ENCODE measurements at places on chromosomes 12 and 14.

DNA sequence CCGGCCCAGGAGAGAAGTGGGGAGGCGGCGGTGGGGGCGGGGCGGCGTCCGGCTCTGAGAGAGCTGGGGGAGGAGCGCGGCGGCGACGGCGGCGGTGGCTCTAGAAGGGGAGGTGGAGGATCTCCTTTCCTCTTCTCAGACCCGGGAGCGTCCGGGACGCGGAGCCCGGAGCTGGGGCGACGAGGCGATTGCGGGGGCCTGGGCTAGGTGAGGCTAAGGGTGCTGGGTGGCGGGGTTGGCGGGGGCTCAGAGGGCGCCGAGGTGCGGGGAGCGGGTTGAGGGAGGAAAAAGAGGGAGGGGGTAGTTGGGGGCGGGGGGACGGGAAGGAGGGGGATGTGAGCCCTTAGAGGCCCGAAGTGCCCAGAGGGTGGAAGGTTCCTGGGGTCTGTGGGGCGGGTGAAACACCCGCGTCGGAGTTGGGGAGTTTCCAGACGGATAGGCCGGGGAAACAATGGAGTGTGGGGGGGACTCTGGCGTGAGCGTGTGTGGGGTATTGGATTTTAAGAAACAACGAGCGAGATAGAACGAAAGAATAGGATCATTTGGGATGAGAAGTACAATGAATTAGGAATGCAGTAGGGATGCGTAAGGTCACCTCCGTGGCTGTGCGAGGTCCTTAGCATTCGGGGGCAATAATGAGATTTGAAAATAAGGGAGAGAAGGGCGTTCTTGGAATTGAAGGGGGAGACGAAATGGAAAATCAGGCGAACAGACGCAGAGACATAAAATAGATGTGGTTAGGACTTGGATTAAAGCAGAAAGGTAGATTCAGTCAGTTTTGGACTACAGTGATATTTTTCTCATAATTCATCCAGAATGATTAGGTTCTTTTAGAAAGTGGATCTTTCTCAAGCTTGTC, at the start of gene SPATS2:
Gene SPATS2 (plus strand): TSS at position 82 of the 859 bp plus-strand sequence. CDS start 93,551 bp downstream, outside the sequence.
- no peak for DNase-seq
- peaks cover 15% of the 10 kb centered on the region for H3K36me3 ChIP-seq
- peak within 1 kb of the TSS; percentile 88 for H3K27ac ChIP-seq
- no peaks in the 10 kb centered on the region for H3K27me3 ChIP-seq
- peaks cover 37% of the 10 kb centered on the region for H3K4me1 ChIP-seq

- H3K4me1 ChIP-seq: 0 out of 2 replicates have a peak, but pooled peaks cover 4% of the 10 kb centered on the region
- H3K4me3 ChIP-seq: no peak overlapping the region
- no peaks in the 10 kb centered on the region for H3K27me3 ChIP-seq
- no peak for DNase-seq
Measured at GRCh38 chr14:96309133-96309895, 53.3 kb downstream of the BDKRB1 start.

DNA sequence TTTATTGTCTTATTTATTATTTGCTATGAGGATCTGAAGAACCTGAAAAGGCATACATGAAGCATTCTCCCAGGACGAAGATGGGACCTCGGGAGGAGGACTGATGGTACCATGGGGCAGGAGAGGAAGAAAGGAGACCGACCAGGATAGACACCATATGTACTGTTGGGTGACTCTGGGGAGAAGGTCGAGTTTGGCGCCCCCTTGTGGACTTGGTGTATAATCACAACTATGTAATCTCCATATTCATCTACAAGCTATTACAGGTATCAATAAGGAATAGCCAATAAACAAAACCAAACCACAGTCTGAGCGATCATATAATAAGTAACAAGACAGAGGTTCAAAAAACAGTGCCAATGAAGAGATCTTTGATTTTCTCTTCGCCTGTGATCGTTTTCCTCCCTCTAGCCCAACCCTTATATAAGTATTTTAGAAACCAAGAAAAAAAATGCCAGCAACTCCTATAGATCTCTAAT, 139.1 kb downstream of the SPTSSA start:
- peak; percentile 90 for DNase-seq
- no peak overlapping the region for H3K27ac ChIP-seq
- no peaks in the 10 kb centered on the region for H3K36me3 ChIP-seq
- H3K27me3 ChIP-seq: no peaks in the 10 kb centered on the region

DNA sequence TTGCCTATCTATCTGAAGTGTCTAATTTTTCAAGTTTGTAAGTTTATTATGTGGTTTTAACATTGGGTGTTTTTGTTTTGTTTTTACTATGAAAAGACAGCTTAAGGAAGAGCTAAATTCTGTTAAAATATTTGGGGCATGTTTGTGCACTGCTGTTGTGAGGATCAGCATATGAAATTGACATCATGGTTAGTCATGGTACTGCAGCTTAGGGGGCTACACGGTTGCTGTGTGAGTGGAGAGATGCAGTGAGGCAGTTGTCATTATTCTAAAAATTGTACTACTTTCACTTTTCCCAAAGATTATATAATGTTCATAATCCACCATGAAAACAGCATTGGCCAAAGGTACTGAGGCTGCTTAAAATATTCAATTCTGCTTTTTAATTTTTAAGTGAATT, 49.0 kb downstream of the ZC3H14 start:
- no peak overlapping the region for H3K27ac ChIP-seq
- H3K4me3 ChIP-seq: no peak overlapping the region
- no peak for DNase-seq
- H3K27me3 ChIP-seq: no peaks in the 10 kb centered on the region

- H3K4me3 ChIP-seq: peak overlapping the region; percentile 78
- peak; percentile 74 for DNase-seq
- H3K27ac ChIP-seq: no peak overlapping the region
- peaks cover 3% of the 10 kb centered on the region for H3K27me3 ChIP-seq
- peaks cover 42% of the 10 kb centered on the region for H3K4me1 ChIP-seq
Measured at GRCh38 chr12:94147387-94147990, 888 bp upstream of the PLXNC1 start.

GRCh38 chr12:4176168-4176567, 97.4 kb upstream of the CCND2 start:
- no peak for DNase-seq
- no peak overlapping the region for H3K4me3 ChIP-seq
- no peaks in the 10 kb centered on the region for H3K4me1 ChIP-seq
- no peak overlapping the region for H3K27ac ChIP-seq
- H3K27me3 ChIP-seq: no peaks in the 10 kb centered on the region
- no peaks in the 10 kb centered on the region for H3K36me3 ChIP-seq

DNA sequence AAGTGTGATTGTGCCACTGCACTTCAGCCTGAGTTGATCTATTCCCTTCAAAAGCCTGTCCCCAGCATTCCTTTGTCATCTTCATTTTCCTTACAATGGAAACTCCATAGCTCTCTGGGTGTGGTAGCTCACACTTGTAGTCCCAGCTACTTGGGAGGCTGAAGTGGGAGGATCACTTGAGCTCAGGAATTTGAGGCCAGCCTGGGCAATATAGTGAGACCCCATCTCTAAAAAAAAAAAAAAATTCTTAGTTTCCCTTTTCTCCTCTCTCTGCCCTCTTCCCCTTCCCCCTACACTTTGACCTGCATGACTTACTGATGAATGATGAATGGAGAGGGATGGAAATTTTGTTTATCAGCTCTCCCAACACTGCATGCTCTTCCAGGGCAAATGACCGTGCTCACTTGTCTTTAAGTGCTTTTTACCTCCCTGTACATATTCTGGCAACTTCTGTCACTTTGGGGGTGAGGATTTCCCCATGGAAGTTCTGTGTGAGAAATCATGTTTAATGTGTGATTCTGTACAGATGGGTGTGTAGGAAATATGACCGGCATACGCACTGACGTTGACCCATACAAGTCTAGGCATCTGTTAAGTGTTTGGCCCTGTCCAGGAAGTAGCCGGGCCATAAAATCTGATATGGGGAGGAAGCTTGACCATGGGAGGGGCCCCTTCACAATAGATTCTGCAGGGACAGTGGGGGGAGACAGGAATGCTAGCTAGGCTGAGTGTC, 65.4 kb downstream of the ZFP36L1 start:
- no peak for DNase-seq
- H3K36me3 ChIP-seq: no peaks in the 10 kb centered on the region
- no peak overlapping the region for H3K27ac ChIP-seq

DNA sequence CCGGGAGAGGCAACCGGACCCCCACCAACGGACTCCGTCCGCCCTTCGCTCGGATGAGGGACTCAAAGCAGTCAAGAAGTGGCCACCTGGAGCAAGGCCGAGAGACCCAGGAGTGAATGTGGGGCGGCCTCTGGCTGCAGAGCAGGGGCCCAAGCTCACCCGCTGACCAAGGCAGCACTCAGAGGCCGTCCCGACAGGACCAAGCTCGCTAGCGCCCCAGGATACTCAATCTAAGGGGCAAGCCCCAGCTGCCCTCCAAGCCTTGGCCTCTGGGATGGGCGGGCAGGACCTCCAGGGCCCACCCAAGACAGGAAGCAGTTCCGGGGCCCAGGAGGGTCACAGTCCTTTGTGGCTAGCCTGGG, 936 bp downstream of the AKT1 start:
- DNase-seq: peak; percentile 62
- peaks cover 38% of the 10 kb centered on the region for H3K4me1 ChIP-seq
- no peaks in the 10 kb centered on the region for H3K36me3 ChIP-seq
- H3K27me3 ChIP-seq: no peaks in the 10 kb centered on the region
- H3K4me3 ChIP-seq: peak overlapping the region; percentile 88

- no peaks in the 10 kb centered on the region for H3K36me3 ChIP-seq
- DNase-seq: no peak
- no peaks in the 10 kb centered on the region for H3K4me1 ChIP-seq
- H3K27ac ChIP-seq: no peak overlapping the region
- no peaks in the 10 kb centered on the region for H3K27me3 ChIP-seq
Measured at GRCh38 chr12:114746297-114747011, 62.5 kb upstream of the TBX3 start.

DNA sequence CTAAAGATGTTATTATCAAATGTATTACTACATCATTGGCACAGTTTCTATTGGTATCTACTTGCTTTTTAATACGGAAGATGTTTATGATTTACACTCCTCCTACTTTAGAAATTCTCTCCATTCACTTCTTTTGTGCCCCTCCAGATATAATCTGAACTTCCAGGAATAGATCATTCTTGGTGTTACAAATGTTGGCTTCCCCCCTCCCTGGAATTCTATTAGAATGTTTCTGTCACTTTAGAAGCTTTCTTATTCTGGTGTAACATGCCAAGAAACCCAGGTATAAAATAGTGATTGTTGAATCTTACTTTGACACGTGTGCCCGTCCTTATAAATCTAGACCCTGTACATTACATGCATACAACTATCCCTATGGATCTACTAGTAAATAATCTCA, 1.2 kb upstream of the WDR20 start:
- H3K4me1 ChIP-seq: peaks cover 23% of the 10 kb centered on the region
- H3K36me3 ChIP-seq: no peaks in the 10 kb centered on the region
- H3K27me3 ChIP-seq: no peaks in the 10 kb centered on the region
- H3K4me3 ChIP-seq: peak overlapping the region; percentile 90
- peak; percentile 47 for DNase-seq

GRCh38 chr12:62959745-62960144, 24.8 kb upstream of the PPM1H start:
- H3K27me3 ChIP-seq: no peaks in the 10 kb centered on the region
- no peak overlapping the region for H3K27ac ChIP-seq
- no peaks in the 10 kb centered on the region for H3K36me3 ChIP-seq
- no peak for DNase-seq
- no peaks in the 10 kb centered on the region for H3K4me1 ChIP-seq

DNA sequence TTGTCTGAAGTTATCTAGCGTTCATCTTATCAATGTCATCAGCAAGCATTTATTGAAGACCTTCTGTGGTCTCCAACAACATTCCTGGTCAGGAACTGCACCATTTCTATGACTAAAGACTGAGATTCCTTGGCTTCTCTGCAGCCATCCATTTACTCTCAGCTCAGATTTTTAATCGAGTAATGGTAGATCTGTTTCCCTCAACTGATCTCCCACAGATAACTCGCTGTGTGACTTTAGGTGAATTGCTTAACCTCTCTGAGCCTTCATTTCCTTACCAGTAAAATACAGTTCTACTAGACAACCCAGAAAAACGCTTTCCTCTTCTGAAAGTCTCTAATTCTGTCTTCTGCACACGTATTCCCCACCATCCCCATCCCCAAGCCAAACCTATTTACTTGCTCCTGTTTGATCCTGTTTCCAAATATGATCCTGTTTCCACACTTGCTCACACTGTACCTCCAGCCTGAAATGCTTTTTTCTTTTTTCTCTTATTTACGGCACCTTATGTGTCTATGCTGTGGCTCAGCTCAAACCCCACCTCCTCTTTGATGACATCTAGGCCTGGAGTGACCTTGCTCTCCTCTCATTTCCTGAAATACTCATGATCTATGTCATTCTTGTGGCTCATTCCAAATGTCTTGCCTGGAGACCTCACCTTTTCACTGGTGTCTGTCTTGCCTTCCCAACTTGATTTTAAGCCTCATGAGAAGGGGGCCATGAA, 21.8 kb downstream of the PLXNC1 start:
- no peak overlapping the region for H3K4me3 ChIP-seq
- DNase-seq: no peak
- peaks cover 21% of the 10 kb centered on the region for H3K4me1 ChIP-seq
- H3K27me3 ChIP-seq: no peaks in the 10 kb centered on the region

DNA sequence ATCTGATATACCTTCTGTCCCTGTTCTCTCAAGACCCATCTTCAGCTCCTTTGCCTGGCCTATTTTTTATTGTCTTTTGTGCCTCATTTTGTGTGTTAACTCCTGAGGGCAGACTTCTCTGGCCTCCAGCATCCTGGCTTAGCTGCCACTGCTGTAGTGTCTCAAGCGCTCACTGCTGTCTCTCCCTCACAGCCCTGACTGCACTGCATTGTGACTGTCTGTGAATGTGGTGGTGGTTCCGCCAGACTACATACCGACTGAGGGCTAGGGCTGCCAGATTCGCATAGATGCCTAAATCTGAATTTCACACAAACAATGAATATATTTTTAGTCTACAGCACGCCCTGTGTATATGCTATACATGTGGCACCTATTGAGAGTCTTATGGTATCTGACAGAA, 1088.9 kb upstream of the TMEM132C start:
- no peaks in the 10 kb centered on the region for H3K27me3 ChIP-seq
- no peak overlapping the region for H3K4me3 ChIP-seq
- H3K36me3 ChIP-seq: no peaks in the 10 kb centered on the region
- DNase-seq: no peak
- no peak overlapping the region for H3K27ac ChIP-seq

GRCh38 chr12:56206452-56207166, 15.1 kb downstream of the RNF41 start:
- peak; percentile 75 for DNase-seq
- H3K4me1 ChIP-seq: peaks cover 30% of the 10 kb centered on the region
- H3K27me3 ChIP-seq: no peaks in the 10 kb centered on the region
- H3K36me3 ChIP-seq: peaks cover 29% of the 10 kb centered on the region
- no peak overlapping the region for H3K4me3 ChIP-seq
- no peak overlapping the region for H3K27ac ChIP-seq

DNA sequence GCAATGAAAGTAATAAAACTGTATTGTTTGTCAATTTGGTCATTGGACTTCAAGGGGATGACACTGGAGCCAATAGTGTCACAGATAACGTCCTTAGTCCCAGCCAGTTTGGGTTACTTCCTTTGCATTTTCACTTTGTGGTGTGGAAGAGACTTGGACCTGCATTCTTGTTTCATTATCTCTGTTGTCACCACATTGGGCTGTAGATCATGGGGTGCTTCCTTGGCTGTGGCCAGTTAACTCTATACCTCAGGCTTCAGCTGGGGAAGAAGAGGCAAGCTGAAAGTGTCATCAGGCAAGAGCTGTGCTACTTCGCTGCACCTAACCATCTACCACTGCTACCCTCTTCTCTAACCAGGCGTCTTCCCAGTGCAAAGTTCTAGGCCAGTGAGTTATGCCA, 15.1 kb upstream of the CISTR start:
- no peaks in the 10 kb centered on the region for H3K36me3 ChIP-seq
- no peak for DNase-seq
- H3K27ac ChIP-seq: no peak overlapping the region
